Effector CD8-positive, alpha-beta T cell (primary cell): ENCODE measurements at places on chromosomes 11 and 22.

GRCh38 chr22:28706845-28707244 lies 27.2 kb upstream of the TTC28 start:
- DNase-seq, result no peak

DNA sequence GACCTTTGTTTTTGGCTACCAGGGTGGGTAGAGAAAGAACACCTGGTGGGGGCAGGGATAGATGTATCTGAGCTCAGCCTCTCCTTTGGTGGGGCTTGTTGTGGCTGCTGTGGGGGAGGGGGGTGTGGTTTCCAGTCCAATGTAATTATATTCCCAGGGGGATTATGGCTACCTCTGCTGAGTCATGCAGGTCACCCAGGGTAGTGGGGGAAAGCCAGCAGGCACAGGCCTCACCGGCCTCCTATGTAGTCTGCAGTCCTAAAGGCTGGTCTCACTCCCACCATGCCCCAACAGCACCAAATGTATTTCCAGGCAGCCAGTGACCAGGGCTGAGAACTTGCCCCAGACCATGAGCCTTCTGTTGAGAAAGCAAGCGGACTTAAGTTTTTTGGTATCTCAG lies 119.6 kb downstream of the DYNC2H1 start:
- DNase-seq, result no peak

DNA sequence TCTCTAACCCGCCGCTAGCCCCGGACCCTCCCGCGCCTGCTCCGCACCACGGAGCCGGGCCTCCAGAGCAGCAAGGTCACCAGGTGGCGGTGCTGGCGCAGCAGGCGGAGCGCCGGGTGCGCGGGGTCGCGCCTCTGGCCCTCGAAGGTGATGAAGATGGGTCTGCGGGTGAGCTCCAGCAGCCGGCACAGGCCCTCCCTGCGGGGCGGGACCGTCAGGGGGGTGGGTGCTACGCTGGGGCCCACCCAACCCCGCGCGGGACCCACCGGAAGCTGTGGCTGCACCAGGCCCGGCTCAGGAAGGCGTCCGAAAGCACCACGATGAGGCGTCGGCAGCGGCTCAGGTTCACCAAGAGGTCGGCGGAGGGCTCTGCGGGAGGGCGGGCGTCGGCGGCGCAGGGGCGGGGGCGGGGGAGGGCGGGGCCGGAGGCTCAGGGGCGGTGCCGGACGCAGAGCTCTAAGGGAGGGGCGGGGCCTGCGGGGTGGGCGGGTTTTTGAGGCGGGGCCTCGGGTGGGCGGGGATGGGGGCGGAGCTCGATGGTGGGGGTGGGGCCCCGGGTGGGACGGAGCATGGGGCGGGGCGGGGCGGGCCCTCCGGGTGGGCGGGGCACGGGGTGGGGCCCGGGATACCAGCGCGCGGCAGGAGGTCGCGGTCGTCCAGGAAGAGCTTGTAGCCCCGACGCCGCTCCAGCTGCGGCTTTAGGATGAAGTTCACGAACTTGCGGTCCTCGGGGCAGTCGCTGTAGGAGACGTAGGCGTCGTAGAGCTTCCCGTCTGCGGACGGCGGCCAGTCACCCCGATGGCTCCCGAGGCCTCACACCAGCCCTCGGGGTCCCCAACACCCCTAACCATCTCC lies 7.8 kb downstream of the SIGIRR start:
- DNase-seq, result peak; percentile 89

- no peak for DNase-seq
Measured at GRCh38 chr11:92225568-92226330, 1.1 kb downstream of the FAT3 start.

- DNase-seq, result no peak
Measured at GRCh38 chr11:1303126-1303821, 6.2 kb downstream of the TOLLIP start.

GRCh38 chr11:133164986-133165385 lies 367.3 kb downstream of the OPCML start:
- DNase-seq, result no peak

GRCh38 chr11:47881145-47881544 lies 33.0 kb upstream of the NUP160 start:
- DNase-seq, result no peak

- no peak for DNase-seq
Measured at GRCh38 chr11:34332524-34332923, 25.3 kb downstream of the ABTB2 start.

DNA sequence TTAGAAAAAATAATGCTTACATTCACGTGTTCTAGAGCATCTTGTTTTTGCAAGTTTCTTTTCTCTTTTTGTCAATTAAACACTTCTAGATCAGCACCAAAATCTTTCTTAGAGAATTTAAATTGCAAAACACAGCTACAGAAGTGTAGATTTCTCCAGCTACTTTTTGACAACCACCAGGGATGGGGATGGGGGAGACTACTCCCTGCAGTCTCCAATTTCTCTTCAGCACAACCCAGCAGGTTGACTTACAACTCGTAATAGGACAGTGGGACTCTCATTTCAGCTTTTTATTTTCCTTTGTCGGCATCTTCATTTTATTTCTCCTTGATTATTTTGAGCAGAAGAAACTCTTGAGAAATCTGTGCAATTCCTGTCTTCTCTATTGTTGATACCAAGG lies 441.2 kb downstream of the LRRC4C start:
- no peak for DNase-seq

DNA sequence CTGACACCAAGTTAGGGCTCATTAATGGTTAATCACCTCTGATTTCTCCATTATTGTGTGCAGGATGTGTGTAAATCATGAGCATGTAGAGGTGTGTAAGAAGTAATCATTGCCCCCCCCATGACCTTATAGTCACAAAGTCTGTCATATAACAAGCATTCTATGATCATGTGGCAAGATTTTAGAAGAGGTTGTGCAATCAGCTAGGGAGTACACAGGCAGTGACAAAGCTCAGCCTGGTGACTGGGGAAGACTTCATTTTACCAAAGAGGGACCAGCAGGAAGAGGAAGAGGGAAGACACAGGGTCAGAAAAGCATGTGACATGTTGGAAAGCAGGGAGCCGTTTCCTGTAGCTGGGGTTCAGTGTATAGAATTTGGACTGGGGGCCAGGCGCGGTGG lies 176.5 kb upstream of the LARGE1 start:
- DNase-seq, result no peak

GRCh38 chr11:70933981-70934583 lies 318.3 kb downstream of the SHANK2 start:
- DNase-seq, result no peak

- no peak for DNase-seq
Measured at GRCh38 chr11:23212807-23213206, 352.5 kb upstream of the CCDC179 start.

DNA sequence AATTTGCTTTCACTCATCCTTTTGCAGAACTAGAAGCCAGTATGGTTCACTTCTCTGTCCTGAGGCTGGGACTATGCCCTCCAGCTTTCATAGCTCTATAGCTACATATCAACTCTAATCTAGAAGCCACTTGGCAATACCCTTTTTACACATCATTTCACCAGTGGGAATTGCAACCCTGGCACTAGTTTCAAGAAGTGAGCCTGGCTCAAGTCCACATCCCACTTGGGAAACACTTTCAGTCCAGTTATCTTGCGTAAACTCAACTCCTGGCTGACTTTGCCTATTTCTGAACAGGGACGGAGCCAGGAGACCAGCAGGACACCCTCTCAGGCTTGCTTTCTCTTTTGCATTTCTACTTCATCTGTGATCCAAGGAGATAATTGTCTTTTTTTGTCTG lies 19.9 kb upstream of the FAT3 start:
- DNase-seq, result no peak

- no peak for DNase-seq
Measured at GRCh38 chr11:38547462-38547861, 1949.4 kb upstream of the RAG2 start.
